AG04450 (cell line): ENCODE measurements at places on chromosomes 12 and 14.

DNA sequence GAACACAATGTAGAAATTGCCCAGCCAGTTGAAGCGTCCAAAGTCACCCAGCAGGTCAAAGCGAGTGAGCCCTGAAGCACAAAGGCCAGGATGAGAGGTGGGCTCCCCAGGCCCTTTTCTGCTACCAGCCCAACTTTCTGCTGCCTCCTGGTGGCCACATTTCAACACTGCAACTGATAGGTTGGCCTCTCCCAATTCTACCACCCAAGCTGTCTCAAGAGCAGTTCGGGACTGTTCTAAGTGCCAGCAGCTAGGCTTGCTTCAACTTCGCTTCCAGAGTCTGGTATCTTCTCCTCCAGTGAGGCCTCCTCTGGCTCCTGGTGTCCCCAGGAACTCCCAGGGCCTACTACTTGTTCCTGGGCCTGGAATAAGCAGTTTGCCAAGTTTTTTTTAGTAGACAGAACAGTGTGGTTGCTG lies 3.4 kb upstream of the DHH start:
- no peak for DNase-seq

- DNase-seq = no peak
Measured at GRCh38 chr12:24127919-24128721, 178.7 kb upstream of the SOX5 start.

- DNase-seq = no peak
Measured at GRCh38 chr12:60112763-60113162, 516.9 kb downstream of the SLC16A7 start.

GRCh38 chr12:108678104-108678730 lies 44.5 kb upstream of the SELPLG start:
- no peak for DNase-seq

GRCh38 chr14:50619569-50620141 lies 48.5 kb downstream of the SAV1 start:
- no peak for DNase-seq

DNA sequence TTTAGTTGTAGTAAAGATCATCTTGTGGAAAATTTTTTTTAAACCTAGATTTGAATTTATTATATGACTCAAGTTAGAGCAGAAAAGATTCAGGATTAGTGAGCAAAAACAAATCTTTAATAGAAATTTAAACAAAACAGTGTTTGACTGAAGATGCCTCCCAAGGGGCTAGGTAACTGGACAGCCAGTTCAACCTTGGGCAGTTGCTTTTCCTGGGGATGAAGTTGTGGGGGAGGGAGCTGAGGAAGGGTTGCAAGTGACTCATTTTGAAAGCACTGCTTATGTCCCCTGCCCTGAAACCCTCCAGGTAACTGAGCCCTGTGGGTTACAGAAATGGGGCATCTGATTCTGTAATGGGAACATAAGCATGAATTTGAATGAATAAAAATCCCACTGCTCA lies 13.1 kb downstream of the CFAP54 start:
- no peak for DNase-seq

GRCh38 chr12:58895053-58895452 lies 25.3 kb downstream of the LRIG3 start:
- DNase-seq = no peak

- no peak for DNase-seq
Measured at GRCh38 chr14:65574611-65575010, 162.1 kb downstream of the FUT8 start.

- DNase-seq = peak; percentile 15
Measured at GRCh38 chr12:102423462-102423861, 56.9 kb downstream of the IGF1 start.

DNA sequence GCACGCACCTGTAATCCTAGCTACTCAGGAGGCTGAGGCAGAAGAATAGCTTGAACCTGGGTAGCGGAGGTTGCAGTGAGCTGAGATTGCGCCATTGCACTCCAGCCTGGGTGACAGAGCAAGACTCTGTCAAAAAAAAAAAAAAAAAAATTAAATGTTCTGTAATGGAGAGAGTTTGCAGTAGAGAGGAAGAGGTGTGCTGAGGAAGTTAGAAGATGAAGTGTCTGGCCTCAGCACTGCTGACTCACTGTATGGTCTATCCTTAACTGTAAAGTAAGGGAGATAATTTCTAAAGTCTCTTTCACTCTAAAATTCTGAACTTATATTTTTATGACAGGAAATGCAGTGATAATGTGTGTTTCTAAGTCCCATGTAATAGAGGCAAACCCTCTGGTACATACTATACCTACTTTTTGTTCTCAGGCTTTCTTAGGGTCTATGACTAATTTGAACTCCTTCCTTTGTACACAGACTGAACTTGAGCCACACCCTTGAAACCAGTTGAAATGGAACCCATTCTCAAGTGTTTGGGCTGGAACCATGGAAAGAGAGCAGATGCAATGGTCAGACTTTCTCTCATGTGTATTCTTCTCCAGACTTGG lies 278.1 kb upstream of the FAR2 start:
- no peak for DNase-seq

GRCh38 chr12:82174936-82175335 lies 183.3 kb downstream of the CCDC59 start:
- no peak for DNase-seq

DNA sequence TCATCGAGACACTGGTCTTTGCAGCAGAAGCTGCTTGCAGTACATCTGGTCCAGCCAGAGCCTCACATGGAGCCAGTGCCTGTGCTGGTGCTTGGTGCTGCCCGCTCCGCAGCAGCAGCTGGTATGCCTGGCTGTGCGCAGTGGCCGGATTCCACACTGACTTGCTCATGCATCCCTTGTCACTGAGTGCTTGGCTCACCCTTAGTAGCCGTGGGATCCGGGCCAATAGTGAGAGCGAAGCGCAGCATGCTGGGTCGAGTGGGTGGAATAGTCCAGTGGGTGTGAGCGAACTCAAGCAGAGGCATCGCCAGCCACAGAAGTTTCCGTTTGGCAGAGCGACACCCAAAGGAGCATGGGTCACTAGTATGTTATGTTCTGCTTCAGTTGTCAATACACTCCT lies 10.1 kb upstream of the FBXO33 start:
- DNase-seq = no peak

- DNase-seq = no peak
Measured at GRCh38 chr12:130988751-130989150, 35.0 kb downstream of the ADGRD1 start.

DNA sequence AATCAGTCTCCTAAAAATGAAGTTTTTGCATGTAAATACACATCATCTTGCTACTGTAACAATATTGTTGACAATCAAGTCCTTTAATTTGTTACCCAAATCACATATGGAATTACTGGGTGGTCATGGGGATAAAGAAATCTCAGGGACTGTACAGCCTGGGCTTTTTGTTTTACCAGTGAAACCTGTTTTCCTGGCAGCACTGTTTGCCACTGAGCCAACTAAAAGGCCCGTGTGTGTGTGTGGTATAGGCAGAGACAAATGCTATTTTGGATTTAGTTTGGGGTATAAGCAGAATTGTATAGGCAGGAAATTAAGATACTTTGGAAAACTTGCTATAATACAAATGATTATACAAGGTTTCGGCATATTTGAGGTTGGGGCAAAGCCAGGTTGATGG lies 5.7 kb downstream of the NUP37 start:
- no peak for DNase-seq

DNA sequence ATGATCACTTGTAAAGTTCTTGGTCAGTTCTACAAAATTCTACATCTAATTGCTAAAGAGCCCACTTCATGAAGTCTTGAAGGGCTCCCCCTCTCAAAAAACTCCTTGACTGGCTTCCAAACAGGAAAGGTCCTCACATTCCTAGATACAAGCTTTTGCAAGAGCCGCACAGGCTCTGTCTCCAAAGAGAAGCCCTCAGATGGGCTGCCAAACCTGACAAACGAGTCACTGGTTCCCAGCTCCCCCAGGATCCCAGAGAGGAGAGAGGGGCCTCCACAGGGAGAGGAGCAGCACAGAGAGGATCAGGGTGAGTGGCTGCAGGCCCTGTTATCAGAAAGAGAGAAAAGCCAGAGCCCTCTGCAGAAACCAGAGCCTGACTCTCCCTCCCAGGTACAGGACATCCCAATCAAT lies 5.8 kb downstream of the NID2 start:
- no peak for DNase-seq

- no peak for DNase-seq
Measured at GRCh38 chr12:318759-319515, 56.3 kb upstream of the SLC6A13 start.

- DNase-seq = no peak
Measured at GRCh38 chr12:18992336-18992735, 137.2 kb upstream of the PLEKHA5 start.

GRCh38 chr12:114809097-114809496 lies 125.1 kb upstream of the TBX3 start:
- DNase-seq = no peak

DNA sequence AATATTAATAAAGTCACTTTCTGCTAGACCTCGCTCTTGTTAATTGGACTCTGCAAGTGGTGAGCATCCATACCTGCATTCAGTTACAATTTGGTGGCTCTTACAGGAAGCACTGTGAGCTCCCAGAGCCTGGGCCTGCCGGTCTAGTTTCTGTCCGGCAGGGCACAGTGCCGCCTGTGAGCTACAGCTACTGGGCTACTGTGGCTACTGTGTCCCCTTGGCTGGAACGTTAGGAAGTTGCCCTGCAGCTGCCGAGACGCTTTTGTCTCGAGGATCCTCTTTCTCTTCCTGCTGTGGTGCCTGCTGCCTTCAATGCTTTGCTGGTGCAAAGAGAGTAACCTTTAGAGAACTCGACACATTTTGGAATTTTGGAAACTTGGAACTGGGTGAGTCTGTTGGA lies 44.6 kb upstream of the PTGDR start:
- no peak for DNase-seq
